Stimulated activated CD4-positive, alpha-beta T cell treated with anti-CD3 and anti-CD28 coated beads, TNF-alpha, amount 100 ng/mL, for 1 hour (primary cell): ENCODE measurements at places on chromosomes 1 and 21.

GRCh38 chr1:110650609-110651008 lies 24.1 kb downstream of the KCNA3 start:
- no peak for DNase-seq

GRCh38 chr21:44260066-44260465 lies 1.6 kb downstream of the DNMT3L start:
- DNase-seq: no peak

DNA sequence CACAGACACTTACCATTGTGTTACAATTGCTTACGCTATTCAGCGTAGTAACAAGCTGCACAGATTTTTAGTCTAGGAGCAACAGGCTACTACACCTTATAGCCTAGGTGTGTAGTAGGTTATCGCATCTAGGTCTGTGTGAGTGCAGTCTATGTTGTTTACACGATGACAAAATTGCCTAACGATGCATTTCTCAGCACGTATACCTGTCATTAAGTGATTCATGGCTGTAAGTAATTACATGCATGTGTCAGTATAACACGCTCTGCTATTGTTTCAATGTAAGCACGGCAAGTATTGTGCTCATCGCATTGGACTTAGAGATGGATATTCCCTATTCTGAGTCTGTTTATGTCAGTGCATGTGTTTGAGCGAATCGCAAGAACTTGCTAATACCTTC lies 15.7 kb upstream of the ZBTB18 start:
- DNase-seq: no peak

GRCh38 chr1:20499718-20500117 lies 8.2 kb downstream of the MUL1 start:
- DNase-seq: no peak

DNA sequence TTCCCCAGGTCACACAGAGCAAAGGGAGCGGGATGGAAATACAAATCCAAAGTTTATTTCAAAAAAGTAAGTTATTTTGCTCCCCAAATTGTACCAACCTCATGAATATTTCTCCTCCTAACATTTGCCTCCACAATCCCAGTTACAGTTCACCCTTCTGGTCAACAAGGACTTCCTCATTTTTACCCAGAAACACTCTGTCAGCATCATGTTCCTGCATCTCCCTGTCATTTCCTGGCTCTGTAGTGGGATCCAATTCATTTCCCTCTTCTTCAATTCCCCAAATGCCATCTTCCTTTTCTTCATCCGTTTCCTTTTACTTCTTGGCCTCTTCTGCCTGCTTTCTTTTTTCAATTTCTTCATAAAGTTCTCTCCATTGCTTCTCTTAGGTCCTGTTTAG lies 32.0 kb upstream of the EPS15 start:
- DNase-seq: no peak

GRCh38 chr1:94115900-94116436 lies 5.0 kb downstream of the ABCA4 start:
- no peak for DNase-seq

DNA sequence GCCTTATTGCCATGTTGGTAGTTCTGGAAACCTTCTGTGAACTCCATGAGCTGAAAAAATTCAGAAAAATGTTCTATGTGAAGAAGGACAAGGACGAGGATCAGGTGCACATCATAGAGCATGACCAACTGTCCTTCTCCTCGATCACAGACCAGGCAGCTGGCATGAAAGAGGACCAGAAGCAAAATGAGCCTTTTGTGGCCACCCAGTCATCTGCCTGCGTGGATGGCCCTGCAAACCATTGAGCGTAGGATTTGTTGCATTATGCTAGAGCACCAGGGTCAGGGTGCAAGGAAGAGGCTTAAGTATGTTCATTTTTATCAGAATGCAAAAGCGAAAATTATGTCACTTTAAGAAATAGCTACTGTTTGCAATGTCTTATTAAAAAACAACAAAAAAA lies 57.4 kb downstream of the KCNK1 start:
- DNase-seq: no peak

DNA sequence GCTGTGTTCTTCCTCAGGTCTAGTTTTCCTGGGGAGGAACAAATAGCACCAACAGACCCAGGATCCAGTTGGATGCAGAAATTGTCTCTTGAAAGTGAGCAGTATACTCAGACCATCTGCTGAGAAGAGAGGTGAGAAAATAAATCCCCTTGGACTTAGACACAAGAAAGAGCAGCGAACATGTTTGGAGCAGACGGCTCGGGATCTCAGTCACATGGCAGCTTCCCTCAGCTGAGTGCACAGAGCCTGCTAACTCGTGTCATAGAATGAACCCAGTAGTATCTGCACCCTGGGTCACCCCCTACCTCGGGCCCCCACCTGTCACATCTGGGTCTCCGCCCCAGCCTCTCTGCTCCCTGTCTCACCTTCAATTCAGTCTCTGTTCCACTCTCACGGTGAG lies 115.6 kb downstream of the CCDC185 start:
- DNase-seq: no peak

DNA sequence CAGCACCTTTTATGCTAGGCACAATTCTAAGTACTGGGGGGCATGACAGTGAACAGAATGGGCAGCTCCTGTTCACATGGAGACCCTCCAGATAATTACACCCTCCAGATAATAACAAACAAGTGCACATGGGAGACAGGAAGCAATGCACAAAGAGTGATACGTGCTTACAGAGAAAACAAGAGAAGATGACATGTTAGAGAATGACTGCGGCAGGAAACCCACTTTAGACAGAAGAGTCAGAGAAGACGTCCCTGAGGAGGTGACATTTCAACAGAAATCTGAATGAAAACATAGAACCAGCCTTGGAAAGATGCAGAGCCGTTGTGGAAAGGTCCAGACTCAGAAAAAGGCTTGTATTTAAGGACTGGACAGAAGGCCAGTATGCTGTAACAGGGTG lies 54.7 kb upstream of the ARTN start:
- DNase-seq: no peak

DNA sequence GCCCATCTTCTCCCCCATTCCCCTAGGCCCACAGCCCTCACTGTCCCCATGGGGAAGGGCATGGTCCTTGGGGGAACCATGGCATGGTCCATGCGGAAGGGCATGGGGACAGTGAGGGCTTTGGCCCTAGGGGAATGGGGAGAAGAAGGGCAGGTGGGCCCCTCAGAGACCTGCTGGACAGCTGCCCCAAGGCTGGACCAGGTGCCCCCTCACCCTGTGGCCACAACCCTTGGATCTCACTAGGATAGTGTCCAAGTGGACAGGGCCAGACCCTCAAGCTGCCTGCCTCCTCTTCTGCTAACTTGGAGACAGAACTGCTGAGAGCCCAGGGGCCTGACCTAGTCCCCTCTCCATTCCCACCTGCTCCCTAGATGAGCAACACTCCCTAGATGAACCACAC lies 12.4 kb upstream of the SMYD3 start:
- DNase-seq: no peak

GRCh38 chr1:202155478-202156021 lies 4.9 kb downstream of the PTPN7 start:
- DNase-seq: no peak

DNA sequence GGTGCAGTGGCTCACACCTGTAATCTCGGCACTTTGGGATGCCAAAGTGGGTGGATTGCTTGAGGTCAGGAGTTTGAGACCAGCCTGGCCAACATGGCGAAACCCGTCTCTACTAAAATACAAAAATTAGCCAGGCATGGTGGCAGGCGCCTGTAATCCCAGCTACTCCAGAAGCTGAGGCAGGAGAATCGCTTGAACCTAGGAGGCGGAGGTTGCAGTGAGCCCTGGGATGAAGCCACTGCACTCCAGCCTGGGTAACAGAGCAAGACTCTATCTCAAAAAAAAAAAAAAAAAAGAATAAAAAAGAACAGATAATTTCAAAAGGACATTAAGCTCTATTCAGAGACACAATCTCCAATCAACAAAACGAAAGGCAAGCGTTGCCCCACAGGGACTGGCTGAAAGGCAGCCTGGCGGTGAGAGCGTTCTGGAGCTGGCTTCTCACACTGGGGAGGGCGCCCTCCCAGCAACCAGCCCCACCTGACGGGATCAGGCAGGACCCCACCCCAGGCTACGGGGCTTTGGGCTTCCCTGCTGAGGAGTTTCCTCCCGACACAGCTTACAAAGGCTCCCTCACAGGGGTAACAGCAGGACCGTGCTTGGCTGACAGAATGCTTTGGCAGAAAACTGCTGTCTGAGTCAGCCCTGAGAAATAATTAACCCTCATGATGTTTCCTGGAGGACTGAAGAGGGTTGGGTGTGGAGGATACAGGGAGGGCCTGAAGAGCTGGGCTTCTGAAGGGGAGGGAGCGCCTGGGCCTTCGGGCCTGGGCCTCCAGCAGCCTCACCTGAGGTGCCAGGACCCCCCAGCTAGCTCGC lies 31.1 kb upstream of the SRP9 start:
- DNase-seq: no peak

DNA sequence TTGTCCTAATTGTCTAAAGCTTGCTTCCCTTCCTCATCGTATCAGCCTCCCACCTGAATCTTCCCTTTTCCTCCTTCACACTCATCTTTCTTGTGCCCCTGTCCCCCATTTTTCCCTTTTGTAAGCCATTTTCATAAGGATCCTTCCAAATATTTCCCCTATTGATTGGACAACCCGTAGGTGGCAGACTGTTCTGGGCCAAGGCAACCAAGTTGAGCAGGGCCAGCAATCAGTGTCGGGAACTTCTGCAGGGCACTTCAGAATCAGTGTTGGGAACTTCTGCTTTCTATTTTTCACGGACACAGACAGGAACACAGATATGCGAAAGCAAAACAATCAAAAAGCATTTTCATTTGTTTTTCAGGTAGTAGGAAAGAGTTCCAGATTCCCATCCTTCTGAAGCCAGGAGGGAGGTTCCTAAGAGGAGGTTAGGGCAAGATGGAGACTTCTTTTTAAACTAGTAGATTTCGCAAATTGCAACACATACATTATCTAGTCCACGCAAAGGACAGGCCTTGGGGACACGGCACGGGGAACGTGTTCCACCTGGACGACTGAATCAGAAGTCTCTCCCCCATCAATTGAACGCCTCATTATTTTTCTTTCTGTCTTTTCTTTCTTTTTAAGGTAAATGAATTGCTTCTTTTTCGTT lies 691 bp upstream of the MPZL1 start:
- no peak for DNase-seq

GRCh38 chr1:73026114-73026513 lies 743.8 kb upstream of the NEGR1 start:
- DNase-seq: no peak

GRCh38 chr21:31537872-31538576 lies 121.5 kb upstream of the SOD1 start:
- no peak for DNase-seq

DNA sequence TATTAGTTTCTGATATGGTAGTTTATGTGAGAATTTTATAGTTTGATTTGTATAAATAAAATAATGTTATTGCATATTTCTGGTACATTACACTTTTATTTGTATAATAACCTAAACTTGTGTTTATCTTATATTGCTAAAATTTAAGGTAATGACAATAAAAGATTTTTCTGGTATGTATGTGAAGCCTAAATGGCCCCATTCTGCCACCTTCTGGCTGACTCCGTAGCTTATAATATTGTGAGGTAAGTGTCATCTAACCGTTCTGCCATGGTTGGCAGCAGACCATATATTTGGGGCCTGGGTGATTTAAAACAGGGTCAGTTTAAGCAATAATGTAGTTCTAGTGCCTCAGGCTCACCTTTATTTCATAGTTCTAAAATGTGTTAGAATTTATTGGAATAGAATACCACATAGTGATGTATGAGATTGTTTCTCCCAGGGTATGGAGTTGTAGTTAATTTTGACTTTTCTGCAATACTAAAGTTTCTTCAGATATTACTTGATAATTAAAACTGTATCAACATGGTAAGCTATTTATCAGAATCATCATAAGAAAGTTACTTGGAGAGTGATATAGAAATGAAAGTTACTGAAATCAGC lies 21.2 kb upstream of the PRKACB start:
- DNase-seq: peak; percentile 17

- DNase-seq: no peak
These were observed 228.3 kb upstream of the DEPDC1 start for GRCh38 chr1:68725001-68725752.

- DNase-seq: no peak
These were observed 254.5 kb downstream of the RRAGC start for GRCh38 chr1:38605063-38605462.
